ENCODE measurements at places on chromosomes 1 and 21.

GRCh38 chr1:212712451-212713303 lies 13.0 kb upstream of the BATF3 start:
- DNase-seq: no peak

- DNase-seq: no peak
These were observed 140.6 kb downstream of the PEX14 start for GRCh38 chr1:10615332-10615731.

DNA sequence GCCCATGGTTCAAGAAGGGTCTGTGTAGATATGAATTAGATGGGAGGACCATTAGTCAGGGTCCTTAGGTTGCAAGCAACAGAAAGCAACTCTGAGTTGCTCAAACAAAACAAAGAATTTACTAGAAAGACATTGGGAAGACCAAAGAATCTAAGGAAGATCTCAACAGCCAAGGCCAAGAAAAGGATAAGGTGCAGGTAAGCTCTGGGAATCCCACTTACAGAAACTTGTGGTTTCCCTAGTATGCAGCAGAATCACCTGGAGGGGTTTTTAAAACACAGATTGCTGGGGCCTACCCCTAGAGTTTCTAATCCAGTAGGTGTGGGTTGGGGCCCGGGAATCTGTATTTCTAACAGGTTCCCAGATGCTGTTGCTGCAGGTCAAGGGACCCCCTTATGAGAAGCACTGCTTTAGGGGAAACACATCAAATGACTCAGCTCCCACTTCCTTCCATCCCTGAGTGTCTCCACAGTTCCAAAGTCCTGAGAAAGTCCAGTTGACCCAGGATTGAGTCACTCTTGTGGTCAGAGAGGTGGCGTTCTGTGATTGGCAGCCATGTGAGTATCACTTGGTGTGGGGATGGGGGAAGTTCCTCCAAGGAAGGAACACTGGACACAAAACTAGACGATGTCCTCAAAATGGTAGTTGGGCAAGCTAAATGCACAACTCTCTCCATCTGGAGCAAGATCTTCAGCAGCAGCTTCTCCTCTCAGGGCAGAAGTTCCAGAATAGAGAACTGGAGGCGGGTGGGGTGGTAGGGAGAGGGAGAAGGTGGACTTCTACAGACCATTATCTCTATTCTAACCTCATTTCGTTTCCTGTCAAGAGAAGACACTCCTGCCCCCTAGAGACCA lies 24.2 kb upstream of the EYA3 start:
- no peak for DNase-seq

- DNase-seq: no peak
These were observed 28.6 kb upstream of the TXLNA start for GRCh38 chr1:32150847-32151246.

DNA sequence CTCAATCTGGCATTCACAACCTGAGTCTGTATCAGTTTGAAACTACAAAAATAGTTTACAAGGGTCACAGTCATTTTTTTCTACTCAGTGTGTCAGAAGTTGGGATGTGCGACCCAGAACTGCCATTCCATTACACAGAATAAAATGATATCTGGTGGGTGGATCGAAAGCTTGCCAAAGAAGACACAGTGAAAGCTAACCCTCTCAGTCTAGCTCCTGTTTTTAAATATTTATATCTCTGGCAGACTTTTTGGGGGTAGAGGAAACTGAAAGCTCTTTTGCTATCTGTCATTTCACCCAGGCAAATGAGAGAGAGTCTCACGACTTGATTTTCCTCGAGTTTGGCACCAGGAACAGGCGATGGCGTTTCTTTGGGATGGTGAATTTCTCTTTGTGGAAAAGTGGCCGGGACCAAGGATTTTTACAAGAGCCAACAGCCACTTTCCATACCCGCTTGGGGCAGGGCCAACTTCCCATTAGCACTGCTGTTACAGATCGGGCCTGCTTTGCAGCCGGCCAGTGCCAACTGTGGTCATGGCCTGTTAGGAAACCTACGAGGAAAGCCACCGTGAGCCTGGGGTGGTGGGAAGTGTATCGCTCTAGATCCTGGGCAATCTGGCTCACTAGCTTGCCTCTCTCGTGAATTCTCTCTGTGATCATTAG lies 185.5 kb upstream of the NFIA start:
- no peak for DNase-seq

DNA sequence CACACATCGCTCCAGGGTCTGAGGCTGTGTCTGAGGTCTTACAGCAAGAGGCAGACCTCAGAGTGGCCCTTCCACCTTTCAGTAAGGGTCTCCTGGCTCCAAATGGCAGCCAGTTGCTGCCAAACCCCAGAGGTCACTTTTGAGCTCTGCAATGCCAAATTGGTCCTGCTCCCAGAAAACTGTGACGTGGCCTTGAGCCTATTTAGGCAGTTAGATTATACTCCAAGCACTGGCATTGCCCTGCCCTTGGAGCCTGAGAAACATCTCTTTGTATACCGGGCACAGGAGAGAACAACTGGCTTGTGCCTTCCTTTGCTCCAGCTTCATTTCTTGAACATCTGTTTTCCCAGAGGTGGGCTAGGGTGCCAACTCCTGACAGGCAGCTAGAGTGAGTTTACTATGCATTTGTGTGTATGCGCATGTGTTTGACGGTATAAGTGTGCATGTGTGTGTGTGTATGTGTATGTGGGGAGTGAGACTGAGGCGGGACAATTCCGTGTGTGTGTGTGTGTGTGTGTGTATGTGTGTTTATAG lies 134.5 kb downstream of the IER5 start:
- DNase-seq: no peak

DNA sequence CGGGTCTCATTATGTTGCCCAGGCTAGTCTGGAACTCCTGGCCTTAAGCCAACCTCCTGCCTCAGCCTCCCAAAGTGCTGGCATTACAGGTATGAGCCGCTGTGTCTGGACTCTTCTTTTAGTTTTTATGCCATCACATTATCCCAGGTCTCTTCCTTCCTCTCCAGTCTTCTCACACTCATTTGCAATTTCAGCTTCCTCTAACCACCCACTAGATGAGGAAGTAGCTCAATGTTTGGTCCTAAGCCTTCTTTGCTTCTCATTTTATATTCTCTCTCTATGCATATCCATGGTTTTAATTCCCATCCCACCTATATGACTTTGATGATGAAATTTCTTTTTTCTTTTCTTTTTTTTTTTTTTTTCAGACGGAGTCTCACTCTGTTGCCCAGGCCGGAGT lies 3.1 kb upstream of the ZBTB8A start:
- DNase-seq: no peak

DNA sequence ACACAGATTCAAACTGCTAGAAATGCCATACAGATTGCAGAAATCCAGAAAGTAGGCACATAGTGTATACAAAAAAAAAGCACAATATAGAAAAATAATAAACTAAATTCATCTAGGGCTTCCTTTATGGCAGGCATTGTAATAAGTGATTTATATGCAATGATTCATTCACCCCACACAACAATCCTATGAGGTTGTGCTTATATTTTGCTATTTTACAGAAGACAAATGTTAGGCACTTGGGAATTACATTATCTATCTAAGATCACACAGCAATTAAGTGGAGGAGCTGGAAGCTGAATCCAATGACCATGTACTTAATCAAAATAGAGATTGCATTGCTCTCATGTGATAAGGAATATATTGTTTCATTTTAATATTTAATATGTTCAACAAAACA lies 225.7 kb upstream of the KCNK2 start:
- no peak for DNase-seq

- no peak for DNase-seq
These were observed 52.8 kb upstream of the GOLT1A start for GRCh38 chr1:204266504-204267034.

GRCh38 chr1:107871687-107872395 lies 93.1 kb downstream of the VAV3 start:
- no peak for DNase-seq

- peak; percentile 54 for DNase-seq
These were observed 7.1 kb upstream of the CPLANE2 start for GRCh38 chr1:16243936-16244649.

- no peak for DNase-seq
These were observed 179.4 kb downstream of the TGFB2 start for GRCh38 chr1:218524526-218524925.

- no peak for DNase-seq
These were observed 93.9 kb downstream of the ST3GAL3 start for GRCh38 chr1:43801203-43801602.

DNA sequence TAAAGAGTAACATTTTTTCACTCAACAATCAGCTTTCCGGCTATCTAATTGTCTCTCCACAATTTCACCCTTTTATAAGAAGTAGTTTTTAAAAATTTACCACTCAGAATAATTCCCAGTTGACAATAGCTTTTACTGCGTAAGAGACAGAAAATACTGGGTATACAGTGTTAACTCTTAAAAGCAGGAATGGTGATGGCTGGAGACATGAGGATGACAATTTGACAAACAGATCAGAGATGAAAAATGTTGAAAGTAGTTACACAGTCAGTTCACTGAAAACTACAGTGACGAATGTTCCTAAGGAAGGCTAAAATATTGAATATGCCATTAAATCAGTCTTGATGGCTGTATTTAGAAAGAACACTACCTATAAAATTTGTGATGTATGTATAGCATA lies 1146.8 kb upstream of the B3GALT2 start:
- no peak for DNase-seq

DNA sequence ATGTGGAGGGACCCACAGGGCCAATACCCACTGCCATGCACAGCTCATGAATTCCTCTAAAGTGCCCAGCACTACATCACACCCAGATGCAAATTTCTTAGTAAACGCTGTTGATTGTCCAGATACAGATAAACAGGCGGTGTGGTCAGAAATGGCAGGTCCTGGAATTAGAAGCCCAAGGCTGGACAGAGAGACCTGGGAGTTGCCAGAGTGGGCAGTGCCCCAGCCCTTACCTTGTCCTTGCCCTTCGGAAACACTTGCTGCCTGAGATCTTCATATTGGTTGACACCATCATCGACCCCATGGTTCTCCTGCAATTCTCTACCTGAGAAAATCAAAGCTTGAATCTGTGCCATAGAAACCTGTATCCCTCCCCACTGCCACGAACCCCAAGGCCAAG lies 149.3 kb upstream of the ETV3 start:
- no peak for DNase-seq

DNA sequence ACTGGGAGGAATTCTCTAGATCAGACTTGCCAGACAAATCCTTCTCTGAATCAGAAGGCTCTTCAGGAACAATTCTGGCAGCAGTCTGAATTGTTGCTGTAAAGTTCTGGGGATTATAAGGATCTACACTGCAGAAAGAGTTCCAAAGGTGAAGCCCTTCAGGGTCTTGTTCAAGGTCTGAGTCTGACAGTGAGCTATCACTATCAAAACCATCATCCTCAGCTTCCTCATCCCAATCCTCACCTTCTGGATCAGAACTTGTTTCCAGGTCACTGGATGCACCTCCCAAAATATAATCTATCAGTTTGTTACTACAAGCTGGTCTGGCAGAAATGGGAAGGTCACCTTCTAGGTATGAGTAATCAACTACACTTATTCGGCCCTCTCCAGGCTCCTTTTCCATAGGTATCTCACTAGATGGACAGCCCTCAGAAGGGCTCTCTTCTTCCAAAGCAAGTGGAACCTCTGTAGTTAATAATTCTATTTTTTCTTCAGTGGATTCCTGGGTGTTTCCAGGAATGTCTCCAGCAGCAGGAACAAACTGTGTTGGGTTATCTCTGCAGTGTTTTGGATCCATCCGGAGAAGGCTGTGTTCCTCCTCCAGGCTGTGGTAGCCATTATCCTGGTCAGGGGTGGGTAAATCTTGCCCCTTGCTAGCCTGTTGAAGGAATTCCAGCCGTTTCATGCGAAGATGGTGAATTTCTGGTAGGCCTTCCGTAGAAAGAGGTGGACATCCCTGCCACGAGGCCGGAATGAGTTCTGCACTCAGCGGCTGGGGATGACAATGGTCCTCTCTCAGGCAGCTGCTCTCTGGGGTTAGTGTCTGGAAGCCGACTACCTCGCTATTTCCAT lies 1.6 kb downstream of the PPP1R15B start:
- no peak for DNase-seq

DNA sequence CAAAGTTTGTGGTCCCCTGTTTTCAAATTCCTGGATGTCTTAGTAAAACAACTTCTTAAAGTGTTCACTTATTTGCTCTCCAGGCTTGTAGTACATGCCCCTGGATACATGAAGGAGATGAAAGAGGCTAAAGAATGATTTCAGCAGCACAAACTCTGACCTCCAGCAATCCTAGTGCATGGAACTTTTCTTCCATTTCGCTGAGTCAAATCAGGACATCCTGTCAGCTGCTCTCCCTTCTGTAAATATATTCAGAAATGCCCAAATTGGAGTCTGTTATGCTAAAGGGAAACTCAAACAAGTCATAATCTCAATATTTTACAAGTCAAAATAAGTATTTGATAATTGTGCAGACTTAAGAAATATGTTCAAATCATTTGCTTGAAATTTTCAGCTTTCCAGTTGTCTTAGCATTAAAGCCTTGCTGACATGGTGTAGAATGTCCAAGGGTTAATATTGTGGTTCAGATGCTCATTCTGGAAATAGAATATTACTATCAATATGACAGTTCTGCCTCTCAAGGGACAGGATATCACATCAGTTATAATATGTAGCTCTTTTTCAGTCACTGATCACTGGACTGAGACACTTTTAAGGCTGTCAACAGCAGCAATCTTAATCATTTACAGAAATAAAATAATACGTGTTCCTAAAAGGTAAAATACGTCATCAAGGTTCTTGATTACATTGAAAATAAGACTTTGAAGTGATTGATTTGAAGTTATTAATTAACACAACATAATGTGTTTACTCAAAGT lies 1157.3 kb downstream of the PLA2G4A start:
- no peak for DNase-seq

- DNase-seq: no peak
These were observed 123.9 kb upstream of the PPP2R5A start for GRCh38 chr1:212161231-212161781.

DNA sequence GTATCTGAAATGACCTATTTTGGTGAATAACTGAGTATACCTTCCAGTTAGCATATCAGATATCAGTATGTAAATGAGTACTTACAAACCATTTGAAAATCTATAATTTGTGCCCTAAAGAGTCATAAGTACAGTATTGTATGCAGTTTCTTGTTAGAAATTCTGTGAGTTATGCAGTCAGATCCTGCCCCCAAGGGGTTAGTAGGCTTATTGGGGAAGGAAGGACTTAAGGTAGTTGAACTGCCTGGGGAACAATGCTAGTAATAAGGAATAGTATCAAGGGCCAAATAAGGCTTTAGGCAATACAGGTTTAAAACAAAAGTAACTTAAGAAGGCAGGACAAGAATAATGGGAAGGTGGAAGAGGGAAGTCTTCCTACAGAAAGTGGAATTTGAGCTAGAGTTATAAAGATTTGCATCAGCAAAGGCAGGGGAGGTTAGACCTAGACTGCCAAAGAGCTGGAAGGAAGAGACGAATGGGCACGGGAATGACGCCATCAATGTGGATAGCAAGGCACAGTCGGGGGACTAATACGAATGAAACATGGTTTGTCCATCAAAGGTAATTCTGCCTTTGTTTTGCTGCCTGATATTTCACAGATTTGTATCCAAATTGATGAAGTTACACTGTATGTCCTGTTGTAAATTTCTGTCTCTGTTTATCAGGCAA lies 182.9 kb upstream of the DPYD start:
- DNase-seq: no peak

DNA sequence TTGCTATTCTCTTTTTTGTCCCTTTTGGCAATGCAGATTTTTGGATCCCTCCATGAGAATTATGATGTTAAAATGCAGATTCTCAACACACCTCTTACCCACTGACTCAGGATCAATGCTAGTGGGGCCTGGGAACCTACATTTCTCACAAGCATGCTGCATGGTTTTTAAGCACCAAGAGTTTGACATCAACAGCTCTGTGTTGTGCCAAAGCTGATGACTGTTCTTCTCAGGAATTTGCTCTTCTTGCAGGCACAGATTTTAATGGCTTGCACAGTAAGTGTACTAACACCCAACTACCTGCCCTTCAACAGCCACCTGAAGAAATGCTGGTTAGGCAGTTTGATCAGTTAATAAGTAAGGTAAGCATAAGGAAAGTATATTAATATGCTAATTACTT lies 468.7 kb downstream of the PTBP2 start:
- DNase-seq: no peak
